ENCODE measurements at places on chromosomes 12 and 14. TPM values are rescaled to one million over a fixed set of nuclear protein-coding genes. Genes with fewer than 3 reads are reported as not detected.

UBC gene
- 1,145 TPM for total RNA-seq

GRCh38 chr14:100222224-100223093, 16.5 kb upstream of the YY1 start:
- H3K4me1 ChIP-seq: no peaks in the 10 kb centered on the region
- no peaks in the 10 kb centered on the region for H3K36me3 ChIP-seq
- no peak for DNase-seq
- H3K27me3 ChIP-seq: no peaks in the 10 kb centered on the region
- peak overlapping the region; percentile 23 for H3K4me3 ChIP-seq

GRCh38 chr12:85580562-85581168, 255.5 kb downstream of the RASSF9 start:
- no peak overlapping the region for H3K4me3 ChIP-seq
- no peaks in the 10 kb centered on the region for H3K36me3 ChIP-seq
- H3K4me1 ChIP-seq: no peaks in the 10 kb centered on the region
- no peak for DNase-seq
- H3K27ac ChIP-seq: no peak overlapping the region

DNA sequence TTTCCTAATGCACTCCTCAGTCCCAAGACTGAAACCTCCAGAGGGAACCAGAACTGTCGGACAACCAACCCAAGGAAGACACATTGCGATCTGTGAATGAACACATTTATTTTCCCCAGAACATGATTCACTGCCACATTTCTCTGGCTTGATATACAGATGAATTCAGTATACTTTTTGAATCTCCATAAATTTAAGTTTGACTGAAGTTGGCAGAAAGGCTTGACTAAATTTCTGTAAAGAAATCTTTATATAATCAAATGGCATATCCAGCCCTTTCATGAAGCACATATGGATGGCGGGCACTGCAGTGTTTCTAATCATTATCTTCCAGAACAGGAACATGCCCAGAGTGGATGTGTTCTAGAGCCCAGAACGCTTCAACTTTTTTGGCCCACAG, 56.7 kb downstream of the DCAF5 start:
- no peaks in the 10 kb centered on the region for H3K4me1 ChIP-seq
- no peak overlapping the region for H3K4me3 ChIP-seq
- no peaks in the 10 kb centered on the region for H3K27me3 ChIP-seq
- H3K27ac ChIP-seq: no peak overlapping the region
- peaks cover 6% of the 10 kb centered on the region for H3K36me3 ChIP-seq

KRT83 gene
- not detected for total RNA-seq
